Putamen (tissue), 1 donor: ENCODE measurements at places on chromosomes 16 and 17.

GRCh38 chr16:11224096-11224893 lies 31.7 kb downstream of the SOCS1 start:
- DNase-seq = no peak

- no peak for DNase-seq
These were observed 53.4 kb downstream of the MFSD11 start for GRCh38 chr17:76791053-76791980.

DNA sequence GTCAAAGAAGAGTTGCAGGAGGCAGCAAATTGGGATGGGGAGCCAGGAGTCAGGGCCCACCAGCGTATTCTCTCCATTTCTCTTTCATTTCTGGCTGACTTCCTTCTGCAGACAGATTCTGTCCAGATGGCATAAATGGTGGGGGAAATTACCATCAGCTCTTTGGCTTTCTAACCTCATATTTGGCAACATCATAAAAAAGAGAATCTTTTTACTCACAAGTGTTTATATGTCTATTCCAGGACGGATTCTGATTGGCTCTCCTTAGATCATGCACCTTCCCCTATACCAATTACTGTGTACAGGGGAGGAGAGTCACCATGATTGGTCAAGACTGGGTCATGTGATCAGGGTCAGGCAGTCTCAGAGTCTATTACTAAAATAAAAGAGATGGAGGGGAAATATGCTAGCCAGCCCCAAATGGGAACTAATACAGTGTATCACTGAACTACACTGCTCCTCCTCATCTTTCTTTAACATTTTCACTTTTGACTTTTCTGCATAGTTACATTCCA lies 537.1 kb upstream of the EEF2KMT start:
- no peak for DNase-seq

DNA sequence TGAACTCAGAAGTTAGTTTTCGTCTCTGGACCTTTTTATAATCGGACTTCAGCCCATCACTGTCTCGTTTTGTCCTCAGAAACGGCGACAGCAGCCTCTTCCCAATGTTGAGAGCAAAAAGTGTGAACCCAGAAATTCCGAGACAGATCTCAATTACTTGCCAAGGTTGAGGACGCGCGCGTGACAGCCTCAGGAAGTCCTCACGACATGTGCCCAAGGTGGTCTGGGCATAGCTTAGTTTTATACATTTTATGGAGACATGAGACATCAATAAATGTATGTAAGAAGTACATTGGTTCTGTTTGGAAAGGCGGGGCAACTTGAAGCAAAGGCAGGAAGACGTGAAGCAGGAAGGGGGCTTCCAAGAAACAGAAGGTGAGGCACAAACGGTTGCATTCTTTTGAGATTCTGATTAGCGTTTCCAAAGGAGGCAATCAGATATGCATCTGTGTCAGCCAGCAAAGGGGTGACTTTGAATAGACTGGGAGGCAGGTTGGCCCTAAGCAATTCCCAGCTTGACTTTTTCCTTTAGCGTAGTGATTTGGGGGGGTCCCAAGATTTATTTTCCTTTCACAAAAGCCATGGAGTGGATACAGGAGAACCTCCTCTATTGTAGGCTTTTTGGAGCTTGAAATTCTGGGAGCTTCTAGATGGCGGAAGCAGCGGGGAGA lies 583 bp upstream of the ZNF747 start:
- no peak for DNase-seq

- no peak for DNase-seq
These were observed 135.2 kb downstream of the SHISA9 start for GRCh38 chr16:13036600-13036999.

GRCh38 chr16:87996962-87997880 lies 46.0 kb downstream of the BANP start:
- no peak for DNase-seq

DNA sequence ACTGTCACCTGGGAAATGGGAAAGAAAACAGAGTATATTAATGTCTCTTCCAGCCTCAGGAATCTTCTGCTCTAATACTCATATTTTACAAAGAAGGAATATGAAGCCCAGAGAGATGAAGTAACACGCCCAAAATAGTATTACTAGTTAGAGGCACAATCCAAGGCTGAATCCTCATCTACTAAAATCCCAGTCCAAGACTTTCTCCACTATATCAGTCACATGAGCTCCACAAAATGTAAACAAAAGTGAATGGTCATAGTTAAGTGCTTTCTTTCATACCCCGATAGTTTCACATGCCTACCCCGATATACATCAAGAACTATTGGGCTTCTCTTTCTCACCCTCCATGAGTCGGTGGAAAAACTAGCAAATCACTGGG lies 965 bp downstream of the INTS2 start:
- DNase-seq = no peak

GRCh38 chr17:17141860-17142552 lies 64.1 kb downstream of the PLD6 start:
- peak; percentile 73 for DNase-seq

DNA sequence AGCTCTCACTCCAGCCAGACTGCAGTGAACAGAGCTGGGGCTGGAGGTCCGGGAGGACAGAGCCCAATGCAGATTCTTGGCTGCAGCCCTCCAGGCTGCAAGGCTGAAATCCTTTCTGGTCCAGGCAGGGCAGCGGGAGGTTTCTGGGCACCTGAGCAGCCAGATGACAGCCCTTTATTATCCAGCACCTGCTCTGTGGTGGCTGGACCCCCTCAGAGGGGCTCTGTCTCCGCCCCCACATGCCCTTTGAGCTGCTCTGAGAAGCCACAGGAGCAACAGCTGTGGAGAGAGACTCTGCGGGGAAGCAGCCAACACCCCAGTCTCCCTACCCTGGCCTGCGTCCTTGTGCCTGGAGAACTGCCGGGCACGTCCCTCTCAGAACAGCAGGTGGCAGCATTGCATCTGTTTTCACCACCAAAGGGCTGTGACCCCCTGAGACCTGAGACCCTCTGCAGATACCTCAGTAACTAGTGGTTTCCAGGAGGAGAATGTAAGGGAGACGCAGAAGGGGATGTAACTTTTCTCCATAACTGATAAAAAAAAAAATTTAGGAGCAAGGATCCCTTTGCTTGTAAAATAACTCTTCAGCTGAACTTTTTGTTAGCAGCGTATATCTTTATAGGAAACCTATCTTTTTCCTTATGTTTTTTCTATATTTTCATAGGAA lies 3.7 kb upstream of the CNP start:
- peak; percentile 79 for DNase-seq

DNA sequence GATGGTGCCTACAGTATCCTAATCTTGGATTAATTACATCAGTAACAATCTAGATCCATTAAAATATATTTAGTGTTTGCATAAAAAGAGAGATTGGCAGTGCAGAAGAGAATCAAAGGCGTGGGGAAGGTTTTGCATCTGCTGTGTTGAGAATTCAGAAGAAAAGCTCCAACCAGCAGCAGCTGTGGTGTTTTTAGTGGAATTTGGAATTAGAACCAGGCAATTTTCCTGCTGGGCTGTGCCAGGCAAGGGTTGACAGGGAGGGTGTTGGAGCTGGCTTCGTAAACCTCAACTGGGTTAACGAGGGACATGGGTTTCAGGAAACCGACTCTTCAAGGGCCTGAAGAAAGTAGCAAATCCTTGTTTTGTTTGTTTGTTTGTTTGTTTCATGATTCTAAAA lies 107.8 kb upstream of the WSCD1 start:
- DNase-seq = no peak

- DNase-seq = no peak
These were observed 2.0 kb downstream of the KLHL36 start for GRCh38 chr16:84650062-84650991.

DNA sequence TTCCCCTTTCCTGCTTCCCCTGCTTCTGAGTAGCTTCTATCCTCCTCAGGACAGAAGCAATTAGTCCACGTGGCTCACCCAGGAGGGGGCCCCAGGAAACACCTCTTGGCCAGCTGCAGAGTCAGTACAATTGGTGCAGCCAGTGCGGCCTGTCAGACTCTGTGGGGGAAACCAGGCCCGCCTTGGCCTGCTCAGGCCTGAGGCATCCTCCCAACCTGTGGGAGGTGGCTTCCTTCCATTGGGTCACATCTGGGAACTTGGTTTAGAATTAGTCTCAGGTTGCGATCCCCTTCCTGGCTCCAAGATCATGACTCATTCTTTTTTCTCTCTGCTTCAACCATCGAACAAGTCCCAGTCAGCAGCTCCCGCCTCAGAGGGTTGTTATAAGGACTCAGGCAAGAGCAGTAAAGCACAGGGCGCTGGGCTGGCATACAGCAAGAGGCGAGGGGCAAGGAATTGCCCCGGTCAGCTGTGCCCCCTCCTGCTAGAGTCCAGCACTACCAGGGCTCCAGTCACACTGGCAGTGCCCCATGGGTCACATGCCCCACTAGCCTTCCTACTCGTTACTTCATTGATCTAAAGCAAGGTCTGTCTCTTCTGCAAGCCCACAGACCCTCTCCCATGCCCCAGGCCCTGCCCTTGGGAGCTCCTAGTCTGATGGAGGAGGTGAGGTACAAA lies 8.1 kb upstream of the EPX start:
- no peak for DNase-seq

DNA sequence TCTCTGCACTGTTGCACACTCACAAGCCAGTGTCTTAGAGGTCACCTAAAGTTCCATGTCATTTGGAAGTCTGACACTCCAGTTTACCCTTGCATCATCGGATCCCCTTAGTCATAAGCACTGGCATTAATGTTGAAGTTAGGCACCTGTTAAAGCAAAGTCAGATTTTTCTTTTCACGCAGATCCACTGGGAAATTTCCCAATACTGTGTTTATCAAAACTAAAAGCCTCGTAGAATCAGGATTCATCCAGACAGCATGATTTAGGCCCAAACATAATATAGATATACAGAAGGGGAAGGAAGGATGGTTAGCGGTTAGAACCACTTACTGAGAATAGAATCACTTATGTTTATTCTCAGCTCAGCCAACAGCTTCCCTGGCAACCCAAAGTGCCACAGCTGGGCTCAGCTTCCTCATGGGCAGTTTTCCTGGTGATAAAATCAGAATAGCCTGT lies 30.1 kb upstream of the HAPSTR1 start:
- DNase-seq = no peak

- DNase-seq = no peak
These were observed at the start of gene RHBDL3 for GRCh38 chr17:32265192-32265923. TSS of gene RHBDL3 (plus strand) at chr17:32265832. CDS start at chr17:32266190, 358 bp downstream.

DNA sequence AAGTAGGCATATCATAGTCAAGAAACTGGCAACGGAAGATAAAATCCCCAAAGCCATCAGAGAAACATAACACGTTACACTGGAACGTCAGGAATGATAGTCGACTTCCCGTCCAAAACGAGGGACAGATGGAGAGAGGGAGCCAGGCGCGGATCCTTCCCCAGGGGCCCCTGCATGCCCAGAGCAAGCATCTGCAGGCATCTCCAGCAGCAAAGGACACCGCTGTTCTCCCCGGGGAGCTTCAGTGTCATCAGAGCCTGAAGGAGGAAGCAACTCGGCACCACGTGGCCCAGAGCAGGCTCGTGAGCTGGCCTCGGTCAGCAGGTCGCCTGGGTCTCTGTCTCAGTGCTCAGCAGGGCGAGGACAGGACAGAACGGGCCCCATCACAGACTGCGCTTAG lies 50.1 kb downstream of the LMF1 start:
- no peak for DNase-seq

- DNase-seq = no peak
These were observed 149.1 kb downstream of the VPS53 start for GRCh38 chr17:565521-565920.

GRCh38 chr17:6611231-6611630 lies 29.3 kb downstream of the KIAA0753 start:
- no peak for DNase-seq

- DNase-seq = no peak
These were observed 8.7 kb downstream of the MXRA7 start for GRCh38 chr17:76702076-76702475.

DNA sequence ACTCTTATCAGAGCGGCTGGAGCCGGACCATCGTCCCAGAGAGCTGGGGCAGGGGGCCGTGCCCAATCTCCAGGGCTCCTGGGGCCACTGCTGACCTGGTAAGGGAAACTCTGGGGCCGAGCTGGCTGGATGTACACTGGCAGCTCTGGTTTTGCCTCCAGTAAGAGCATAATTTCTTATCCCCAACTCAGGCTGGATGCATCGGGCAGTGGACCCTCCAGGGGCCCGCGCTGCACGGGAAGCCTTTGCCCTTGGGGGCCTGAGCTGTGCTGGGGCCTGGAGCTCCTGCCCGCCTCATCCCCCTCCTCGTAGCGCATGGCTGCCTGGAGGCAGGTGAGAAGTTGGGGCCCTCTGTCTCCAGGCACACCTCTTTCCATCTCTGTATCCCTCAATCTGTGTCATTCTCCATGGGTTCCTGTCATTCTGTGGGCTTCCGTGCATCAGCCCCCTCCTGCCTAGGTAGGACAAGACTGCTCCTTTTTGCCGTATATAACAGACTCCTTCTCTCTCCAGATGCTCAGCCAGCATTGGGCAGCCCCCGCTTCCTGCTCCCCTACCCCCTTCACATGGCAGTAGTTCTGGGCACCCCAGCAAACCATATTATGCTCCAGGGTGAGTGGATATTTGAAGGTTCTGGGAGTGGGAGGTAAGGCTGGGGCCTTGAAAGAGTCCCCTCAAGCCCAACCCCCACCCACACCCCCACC lies 9.4 kb upstream of the TMEM88 start:
- no peak for DNase-seq

DNA sequence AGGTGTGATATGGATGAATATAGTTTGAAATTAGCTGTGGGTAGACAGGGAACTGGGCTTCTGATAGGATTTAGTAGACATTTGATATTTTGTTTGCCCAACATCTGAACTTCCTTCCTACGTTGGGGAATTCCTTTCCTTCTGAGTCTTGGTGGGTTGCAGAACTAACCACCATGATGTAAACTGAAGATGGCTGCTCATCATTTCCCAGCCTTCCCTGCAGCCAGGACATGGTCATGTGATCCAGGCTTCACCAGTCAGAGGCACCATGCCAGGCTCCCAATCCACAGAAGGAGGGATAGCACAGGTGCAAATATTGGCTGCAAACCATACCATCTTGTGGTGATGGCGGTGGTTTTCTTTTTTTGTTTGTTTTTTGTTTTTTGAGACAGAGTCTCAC lies 57.4 kb downstream of the EMP2 start:
- DNase-seq = no peak

DNA sequence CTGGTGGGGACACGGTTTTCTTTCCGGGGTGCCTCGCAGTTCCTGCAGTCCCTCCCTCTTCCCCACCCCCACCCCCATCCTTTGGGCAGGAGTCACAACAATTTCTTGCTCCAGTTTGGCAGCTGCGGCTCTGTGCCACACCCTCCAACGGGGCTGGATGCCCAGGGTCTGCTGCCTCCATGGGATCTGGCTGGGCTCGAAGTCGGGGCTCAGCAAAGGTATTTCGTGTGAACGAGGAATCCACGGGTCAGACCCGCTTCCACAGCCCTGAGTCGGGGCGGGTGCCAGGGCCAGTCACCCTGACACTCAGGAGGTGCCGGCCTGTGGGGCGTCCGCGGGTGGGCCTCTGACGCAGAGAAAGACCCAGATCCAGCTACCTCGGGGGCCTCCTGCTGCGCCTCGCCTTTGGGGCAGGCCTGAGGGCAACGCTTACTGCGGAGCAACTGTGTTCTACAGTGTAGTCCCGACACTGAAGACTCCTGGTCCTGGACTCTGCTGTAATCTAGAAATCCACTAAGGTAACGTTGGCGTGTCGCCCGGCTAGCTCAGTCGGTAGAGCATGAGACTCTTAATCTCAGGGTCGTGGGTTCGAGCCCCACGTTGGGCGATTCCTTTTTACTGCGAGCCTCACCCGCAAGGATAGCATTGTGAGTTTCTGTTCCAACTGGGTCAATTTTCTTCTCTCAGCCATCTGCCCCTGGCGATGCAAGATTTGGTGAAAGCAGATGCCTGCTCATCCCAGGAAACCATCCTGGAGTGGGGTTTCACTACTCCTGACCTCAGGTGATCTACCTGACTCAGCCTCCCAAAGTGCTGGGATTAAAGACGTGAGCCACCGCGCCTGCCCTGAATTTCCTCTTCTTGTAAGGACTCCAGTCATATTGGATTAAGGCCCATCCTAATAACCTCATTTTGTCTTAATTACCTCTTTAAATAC lies 12.6 kb upstream of the OR1F1 start:
- DNase-seq = no peak
